ENCODE measurements at places on chromosomes 16 and 17.

DNA sequence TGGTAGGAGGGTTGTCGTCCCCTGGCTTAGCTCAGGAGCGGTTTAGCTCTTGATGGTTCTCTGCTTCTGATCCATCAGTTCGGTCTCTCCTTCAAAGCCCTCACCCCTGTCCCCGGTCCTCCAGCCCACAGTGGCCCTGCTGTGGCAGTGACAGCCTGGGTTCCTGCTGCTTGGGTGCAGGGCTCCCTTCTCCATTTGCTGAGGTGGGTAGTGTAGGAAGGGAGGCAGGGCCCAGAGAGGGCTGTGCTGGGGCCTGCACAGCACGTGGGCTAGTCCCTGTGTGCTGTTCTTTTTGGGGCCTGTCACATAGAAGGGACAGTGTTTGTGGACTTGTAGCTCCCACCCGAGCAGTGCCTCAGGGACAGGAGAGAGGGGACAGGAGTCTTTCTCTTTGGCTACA, 18.3 kb downstream of the TMEM94 start:
- no peak for DNase-seq

DNA sequence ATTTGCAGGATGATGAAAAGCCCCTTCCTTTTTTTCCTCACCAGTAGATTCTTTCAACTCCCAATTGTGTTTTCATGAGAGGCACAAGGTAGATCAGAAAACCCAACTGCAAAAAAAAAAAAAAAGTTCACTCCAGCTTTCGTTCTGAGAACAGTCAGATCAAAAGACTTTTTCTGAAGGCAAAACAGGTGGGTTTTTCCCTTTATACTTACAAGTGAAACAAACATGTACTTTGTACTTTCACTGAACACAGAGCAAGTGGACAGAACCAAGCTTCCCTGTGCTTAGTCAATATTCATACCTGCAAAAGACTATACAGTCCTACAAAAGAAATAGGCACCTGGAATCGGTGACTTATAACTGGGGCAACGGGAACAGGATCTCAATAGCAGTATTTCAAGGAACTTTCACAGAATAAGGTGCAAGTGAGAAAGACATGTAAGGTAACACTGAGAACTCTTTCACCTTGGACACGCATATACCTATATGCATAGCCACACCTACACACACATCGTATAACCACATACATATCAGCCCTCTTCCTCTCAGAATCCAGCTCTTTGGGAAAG, 54.1 kb downstream of the TOX3 start:
- no peak for DNase-seq

GRCh38 chr17:68961214-68961882, 6.2 kb upstream of the ABCA8 start:
- DNase-seq = no peak

DNA sequence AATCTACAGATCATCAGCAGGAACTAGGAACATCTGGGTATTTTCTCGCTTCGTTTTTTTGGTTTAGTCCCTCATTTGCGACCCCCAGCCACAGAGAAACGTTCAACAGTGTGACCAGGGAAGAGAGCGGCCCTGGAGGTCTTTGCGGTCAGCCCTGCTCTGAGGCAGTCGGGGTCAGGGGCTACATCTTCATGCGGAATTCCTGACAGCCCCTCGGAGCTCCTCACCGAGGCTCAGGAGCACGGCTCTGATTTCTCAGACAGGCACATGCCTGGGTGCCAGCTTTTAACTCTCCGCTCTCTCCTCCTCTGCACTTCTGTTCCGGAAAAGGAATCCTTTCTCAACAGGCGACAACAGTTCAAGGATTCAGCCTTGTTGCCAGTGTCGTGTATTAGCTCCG, 8.0 kb upstream of the WDR45B start:
- DNase-seq = no peak

DNA sequence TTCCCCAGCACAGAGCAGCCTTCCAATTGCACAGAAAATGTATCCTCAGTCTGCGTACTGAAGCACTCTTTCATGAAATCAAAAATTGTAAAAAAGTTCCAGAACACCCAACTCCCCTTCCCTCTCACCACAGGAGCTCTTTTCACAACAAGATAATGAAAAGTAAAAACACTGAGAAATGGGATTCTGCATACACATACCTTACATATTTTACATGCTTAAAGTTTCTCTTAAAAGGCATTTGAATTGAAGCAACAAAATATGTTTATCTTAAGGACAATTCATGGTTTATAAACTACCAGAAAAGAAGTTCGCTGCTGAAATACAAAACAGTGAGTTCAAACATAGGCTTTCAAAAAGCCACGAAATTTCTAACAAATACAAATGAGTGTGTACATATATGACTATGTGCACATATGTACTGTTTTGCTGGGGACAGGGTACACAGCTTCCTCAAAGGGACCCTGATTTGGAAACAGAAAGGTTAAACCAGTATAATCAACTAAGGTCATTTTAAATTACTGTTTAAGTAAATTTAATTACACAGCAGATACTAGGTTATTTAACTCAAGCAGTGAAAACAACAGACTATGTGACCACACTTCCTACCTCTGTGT, 33.8 kb downstream of the COG1 start:
- no peak for DNase-seq

DNA sequence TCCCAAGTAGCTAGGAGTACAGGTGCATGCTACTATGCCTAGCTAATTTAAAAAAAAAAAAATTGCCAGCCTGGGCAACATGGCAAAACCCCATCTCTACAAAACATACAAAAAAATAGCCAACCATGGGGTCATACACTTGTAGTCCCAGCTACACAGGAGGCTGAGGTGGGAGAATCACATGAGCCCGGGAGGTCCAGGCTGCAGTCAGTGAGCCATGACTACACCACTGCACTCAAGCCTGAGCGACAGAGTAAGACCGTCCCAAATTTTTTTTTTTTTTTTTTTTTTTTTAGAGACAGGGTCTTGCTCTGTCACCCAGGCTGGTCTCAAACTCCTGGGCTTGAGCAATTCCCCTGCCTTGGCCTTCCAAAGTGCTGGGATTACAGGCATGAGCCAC, 14.8 kb downstream of the CHAD start:
- no peak for DNase-seq

DNA sequence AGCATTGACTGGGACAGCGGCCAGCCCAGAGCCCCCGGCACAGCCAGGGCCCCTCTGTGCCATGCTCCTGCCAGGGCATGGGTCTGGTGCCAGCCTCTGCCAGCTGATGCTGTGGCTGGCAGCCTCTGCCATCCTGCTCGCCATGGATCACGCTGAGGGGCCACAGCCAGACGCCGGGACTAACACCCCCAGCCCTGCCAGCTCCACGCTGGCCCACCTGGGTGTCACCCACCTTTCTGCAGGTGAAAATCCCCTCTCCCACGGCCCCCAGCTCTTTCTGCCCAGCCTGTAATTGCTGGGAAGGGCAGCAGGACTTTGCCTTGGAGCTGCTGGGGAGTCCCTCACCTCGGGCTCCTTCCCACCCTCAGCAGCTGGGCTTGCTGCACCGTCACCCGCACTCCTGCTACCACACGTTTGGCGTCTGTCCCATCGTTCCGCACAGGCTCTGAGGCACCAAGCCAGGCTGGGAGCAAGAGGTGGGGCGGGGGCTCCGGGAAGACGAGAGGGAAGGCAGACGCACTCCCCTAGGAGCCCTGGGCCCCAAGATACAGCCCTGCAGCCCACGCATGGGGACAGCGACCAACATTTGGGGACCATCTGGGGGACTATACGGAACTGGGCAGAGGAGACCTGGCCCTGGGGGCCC, 42.0 kb upstream of the ACSF3 start:
- no peak for DNase-seq

- no peak for DNase-seq
Observed at GRCh38 chr17:21005803-21006202, 37.0 kb downstream of the USP22 start.

DNA sequence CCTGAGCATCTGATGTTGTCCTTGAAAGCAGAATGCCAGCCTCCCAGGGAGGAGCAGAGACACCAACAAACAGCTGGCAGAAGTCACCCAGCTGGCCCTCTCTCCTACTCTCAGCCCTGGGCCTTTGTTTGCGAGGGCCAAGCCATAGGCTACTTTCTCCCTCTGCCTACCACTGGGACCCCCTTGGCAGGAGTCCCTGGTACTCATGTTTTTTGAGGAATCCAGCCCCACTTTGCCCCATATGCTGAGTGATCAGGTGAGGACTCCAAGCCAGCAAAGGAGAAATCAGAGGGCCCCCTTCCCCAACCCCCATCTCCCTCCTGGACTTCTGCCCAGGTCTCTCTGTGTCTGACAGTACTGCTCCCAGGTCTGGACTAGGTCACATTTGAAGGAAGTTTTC, 121.9 kb downstream of the USP31 start:
- no peak for DNase-seq

- no peak for DNase-seq
Observed at GRCh38 chr16:19108409-19109287, 5.1 kb upstream of the ITPRIPL2 start.

DNA sequence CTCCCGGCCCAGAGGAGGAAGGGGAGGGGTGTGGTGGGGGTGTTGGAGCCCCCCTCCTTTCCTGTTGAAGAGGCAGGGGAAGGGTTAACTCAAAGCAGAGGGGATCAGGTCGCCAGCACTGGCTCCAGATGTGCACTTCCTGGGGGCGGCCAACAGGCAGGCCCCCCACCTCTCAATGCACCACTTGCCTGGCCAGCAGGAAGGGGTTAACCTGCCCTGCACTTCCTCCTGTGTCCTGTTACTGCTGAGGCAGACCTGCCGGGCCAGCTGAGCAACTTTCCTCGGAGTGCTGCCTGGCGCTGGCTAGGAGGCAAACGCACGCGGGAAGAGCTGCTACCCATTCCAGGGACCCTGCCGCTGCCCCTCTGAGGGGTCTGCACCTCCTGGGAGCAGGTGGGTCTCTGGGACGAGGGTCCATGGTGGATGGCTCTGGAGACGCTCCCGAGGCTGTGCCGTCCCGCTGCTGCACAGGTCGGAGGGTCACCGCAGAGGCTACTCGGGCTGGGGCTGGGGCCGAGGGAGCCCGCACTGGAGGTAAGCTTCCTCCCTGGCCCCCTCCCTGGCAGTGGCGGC, at the start of gene EPN3:
TSS of gene EPN3 (plus strand) at position 284 of the 573 bp plus-strand sequence. CDS start 3,822 bp downstream, outside the sequence.
- no peak for DNase-seq

- DNase-seq = no peak
Observed at GRCh38 chr16:85777583-85778310, 21.6 kb downstream of the EMC8 start.

DNA sequence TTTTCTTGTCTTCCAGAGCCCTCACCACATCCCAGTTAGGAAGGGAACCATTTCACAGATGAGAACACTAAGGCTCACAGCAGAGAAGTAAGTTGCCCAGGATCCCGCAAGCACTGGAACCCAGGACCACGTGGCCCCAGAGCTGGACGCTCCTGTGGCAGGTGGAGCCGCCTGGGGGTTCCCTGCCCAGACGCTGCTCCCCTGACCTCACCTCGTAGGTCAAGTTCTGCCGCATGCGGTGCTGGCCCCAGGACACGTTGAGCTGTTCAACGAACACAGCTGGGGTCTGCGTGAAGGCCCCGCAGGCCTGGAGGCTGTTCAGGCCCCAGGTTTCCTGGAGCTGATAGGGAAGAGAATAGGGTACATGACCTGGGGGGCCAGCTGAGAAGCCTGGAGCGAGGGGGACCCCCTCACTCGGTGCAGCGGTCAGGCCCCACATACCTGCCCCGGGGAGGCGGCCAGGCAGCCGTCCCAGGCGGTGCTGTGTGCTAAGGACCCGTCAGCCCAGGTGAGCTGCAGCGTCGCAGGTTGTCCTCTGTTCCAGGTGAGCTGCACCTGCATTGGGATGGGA, 54.1 kb downstream of the RMI2 start:
- no peak for DNase-seq

DNA sequence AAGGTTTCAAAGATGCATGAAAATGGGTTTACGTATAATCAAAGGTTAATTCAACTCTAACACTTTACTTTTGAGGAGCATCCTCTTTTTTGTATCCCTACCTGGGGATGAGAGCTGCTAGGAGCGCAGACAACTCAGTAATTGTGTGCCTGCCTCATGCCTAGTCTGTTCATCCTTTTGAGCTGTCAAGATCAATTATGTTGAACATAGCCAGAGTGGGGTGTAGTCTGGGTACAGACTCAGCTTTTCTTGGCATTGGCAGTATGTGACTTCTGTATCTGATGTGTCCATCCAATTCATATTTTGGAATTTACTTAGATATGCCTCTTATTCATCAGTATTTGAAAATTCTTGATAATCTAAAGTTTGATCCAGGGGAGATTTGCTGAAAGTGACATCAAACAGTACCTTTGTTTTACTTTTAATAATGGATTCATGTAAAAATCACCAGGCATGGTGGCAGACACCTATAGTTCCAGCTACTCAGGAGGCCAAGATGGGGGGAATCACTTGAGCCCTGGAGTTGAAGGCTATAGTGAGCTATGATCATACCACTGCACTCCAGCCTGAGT, 24.1 kb downstream of the PRKCA start:
- DNase-seq = no peak

DNA sequence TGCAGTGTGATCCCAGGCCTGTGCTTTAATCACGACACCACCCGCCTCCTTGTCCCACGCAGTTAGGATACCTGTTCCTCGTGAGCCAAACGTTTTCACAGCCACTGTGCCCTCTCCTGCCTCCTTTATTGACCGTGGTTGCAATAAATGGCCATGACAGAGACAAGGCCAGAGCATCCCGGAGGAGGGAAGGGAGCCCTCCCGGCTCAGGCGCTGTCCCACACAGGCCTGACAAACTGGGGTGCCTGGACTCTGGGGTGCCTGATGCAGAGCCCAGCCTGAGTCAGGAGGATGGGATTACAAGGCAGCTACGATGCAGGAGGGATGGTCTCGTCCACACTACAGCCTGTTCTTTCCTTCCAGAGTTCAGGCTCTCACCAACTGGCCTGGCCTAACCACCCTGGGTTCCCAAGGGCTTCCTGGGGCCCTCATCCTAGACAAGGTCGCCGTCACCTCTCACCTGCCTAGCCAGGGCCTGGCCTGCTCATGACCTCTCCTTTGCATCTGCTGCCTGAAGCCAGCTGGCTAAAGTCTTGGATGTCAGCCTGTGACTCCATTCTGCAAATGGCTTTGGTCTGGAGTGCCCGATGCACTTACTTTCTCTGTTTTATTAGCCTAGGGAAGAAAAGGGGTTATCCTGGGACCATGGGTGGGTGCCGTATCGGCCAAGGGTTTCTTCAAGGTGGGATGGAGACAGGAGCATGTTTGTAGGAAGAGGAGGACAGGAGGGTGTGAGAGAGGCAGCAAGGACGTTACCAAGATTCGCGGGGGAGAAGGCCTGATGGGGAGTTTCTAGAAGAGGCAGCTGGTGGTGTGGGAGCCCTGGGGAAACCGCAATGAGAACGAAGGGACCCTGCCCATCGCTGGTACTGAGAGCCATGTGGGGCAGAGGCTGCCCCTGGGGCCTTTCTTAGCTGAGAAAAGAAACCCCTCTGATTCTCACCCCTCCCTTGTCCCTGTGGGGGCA, 234.3 kb upstream of the TNRC6C start:
- no peak for DNase-seq

GRCh38 chr17:246851-247421, 65.5 kb upstream of the DOC2B start:
- peak; percentile 1 for DNase-seq

- DNase-seq = no peak
Observed at GRCh38 chr17:64060331-64060730, 39.9 kb upstream of the ICAM2 start.

DNA sequence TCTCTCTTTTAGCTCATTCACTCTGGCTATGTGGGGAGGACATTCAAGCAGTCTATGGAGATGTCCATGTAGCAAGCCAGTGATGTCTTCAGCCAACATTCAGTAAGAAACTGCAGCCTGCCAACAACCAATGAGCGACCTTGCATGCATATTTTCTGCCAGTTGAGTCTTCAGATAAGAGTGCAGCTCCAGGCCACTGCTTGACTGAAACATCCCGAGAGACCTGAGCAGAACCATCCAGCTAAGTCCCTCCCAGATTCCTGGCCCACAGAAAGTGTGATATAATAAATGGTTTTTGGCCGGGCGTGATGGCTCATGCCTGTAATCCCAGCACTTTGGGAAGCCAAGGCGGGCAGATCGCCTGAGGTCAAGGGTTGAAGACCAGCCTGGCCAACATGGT, 10.5 kb upstream of the C17orf58 start:
- DNase-seq = no peak

Data from WERI-Rb-1 (cell line).